Stimulated activated CD8-positive, alpha-beta memory T cell treated with anti-CD3 and anti-CD28 coated beads, Interleukin-7, amount 100 ng/mL, for 24 hours (primary cell): ENCODE measurements at places on chromosomes 12 and 14.

DNA sequence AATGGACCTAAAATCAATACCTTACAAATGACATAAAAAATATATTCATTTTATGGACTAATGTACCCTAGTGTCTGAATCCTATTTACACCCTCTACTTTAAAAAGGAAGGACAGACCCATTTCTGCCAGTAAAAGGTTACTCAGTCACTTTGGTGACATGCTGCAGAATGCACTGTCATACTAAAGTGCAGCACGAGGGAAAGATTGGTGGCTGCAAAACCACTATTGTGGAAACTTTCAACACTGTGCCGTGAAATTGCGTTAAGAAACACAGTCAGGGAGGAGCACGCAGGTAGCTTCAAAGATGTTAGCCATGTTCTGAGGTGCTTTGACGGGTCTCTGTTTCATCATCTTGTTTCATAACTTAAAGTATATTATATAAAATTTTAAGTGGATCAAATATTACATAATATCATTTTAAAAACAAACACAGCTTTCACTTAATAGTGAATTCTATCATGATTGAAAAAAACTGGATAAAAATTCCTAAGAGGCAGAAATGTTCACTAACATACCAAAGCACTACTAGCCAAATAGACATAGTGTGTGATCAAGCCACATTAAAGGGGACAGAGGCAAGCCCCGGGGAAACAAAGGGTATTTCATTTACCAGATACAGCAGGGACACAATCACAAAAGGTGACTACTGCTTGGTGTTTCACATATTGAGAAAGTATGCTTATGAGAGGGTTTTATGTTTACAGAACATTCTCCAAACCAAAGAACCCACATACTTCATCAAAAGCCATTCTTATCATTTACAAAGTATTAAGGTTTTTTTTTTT lies 330.8 kb upstream of the SOX5 start:
- DNase-seq = no peak

GRCh38 chr12:50934371-50934851 lies 17.9 kb upstream of the HIGD1C start:
- DNase-seq = no peak

DNA sequence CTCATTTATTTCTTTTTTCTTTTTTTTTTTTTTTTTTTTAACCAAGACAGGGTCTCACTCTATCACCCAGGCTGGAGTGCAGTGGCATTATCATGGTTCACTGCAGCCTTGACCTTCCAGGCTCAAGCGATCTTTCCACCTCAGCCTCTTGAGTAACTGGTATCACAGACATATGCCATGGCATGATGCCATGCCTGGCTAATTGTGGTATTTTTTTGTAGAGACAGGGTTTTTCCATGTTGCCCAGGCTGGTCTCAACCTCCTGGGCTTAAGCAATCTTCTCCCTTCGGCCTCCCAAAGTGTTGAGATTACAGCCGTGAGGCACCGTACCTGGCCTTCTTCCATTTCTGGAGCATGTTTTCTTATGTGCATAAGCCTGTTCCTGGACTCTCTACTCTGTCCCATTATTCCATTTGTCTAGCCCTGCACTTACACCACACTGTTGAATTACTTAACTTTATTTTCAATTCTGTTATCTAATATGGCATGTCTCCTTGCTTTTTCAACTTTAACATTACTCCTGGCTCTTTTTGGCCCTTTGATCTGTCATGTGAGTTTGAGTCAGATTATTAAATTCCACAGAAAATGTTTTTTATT lies 47.9 kb upstream of the PTGDR start:
- DNase-seq = no peak

DNA sequence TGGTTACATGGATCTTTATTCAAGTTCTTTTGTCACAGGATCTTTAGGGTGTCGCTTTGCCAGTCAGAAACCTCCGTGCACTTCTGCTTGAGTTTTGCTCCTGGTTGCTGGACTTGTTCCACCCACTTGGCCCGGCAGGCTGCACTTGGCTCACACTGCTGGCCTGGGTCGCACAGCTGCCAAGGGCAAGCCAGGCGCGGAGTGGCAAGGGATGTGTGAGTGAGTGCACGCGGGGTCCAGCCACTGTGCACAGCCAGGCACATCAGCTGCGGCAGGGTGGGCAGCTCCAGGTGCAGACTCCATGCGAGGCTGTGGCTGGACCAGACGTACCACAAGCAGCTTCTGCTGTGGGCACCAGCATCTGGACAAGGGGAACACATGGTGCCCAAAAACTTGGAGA lies 76.6 kb downstream of the DERA start:
- no peak for DNase-seq

DNA sequence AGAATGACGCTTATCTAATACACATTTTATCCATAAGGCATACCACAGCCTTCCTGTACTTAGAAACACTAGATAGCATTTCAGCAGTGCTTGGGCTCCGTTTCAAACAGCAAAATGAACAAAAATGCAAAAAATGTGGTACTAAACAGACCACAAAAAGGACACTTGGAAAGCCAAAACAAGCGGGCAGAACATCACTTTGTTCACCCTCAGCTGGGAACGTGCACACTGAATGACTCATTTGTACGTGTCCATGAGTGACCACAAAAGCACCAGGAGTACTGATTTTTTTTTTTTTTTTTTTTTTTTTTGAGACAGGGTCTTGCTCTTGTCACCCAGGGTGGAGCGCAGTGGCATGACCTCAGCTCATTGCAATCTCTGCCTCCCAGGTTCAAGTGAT lies 8.9 kb upstream of the FOXN3 start:
- DNase-seq = no peak

DNA sequence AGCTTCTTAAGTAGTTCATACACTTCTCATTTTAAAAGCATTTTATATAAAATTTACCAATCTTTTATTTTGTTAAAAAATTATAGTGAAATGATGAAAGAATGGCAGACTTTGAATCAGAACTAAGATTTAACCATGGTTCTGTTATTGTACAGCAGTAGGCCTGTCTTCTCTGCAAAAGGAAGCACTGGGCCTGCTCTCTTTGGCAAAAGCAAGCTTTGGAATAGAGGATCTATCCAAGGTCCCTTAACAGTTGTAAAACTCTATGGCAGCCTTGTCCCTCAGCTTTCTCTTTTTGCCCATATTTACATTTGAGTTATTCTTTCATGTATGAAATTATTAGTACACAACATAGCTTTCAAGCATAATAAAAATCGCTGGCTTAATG lies 82.8 kb downstream of the PLEKHG7 start:
- no peak for DNase-seq

DNA sequence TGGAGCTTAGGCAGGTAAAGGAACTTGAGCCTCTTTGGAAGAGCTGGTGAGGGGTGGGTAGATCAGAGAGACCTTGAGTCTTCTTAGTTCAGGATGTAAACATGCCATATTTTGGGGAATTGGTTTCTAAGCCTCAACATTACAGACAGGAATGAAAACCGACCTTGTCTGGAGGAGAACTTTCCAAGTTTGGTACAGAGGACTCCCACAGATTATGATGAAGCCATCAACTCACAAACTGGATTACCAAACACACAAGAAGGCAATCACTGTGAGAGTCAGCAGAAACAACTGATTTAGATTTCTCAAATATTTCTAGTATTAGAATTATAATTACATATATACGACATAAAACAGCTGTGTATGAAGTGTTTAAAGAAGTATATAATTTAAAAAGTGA lies 22.3 kb upstream of the AMN1 start:
- DNase-seq = no peak

DNA sequence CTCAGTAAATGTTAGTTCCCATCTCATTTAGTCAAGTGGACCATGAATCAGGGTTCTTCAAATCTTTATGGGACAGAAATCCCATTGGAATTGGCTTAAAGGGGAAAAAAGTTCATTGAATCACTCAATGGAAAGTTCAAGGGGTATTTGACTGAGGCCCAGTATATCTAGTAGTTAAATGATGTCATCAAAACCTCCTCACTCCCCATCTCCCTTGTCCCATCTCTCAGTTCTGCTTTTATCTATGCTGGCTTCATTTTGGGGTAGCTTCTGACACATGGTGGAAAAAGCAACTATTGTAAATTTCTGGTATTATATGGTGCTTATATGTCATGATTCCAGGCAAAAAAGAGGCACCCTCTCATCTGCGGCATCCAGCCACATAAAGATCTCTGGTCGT lies 51.9 kb downstream of the DAAM1 start:
- DNase-seq = no peak

- DNase-seq = no peak
Measured at GRCh38 chr12:68264857-68265256, 11.5 kb upstream of the IL22 start.

DNA sequence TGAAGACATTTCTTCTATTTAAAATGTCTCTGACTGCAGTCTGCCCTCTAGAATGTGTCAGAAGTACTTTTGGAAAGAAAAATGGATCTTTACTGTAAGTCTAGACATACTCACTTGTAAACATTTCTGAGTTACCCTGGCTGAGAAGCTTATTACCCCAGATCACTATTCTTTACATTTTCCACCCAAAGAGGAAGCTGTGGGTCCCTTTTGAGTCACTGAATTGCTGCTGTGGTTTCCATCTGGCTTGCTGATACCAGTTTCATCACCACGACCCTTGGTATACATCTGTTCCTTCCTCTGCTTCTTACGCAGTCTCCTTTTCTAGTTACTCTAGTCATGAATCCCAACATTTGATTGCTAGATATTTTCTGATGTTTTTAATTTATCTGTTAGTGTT lies 20.2 kb upstream of the CLEC4D start:
- no peak for DNase-seq

GRCh38 chr12:51601241-51601640 lies 10.2 kb downstream of the SCN8A start:
- DNase-seq = no peak

DNA sequence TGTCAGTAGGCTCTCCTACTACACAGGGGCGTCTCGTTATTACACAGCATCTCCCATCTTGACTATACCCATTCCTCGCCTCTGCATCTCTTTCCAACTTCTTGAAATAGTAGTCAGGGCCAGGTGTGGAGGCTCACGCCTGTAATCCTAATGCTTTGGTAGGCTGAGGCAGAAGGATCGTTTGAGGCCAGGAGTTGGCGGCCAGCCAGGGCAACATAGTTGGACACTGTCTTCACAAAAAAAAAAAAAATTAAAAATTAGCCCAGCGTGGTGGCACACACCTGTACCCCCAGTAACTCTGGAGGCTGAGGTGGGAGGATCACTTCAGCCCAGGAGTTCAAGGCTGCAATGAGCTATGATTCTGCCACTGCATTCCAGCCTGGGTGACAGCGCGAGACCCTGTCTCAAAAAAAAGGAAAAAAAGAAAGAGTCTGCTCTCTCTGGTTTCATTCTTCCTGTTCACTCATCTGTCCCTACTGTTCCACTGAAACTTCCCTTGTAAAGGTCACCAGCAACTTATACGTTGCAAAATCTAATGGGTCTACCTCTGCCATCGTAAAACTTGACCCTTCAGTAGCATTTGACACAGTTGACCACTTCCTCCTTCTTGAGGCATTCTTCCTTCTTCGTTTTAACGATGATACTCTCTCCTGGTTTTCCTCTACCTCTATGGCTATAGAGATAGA lies 41.0 kb upstream of the PTGR2 start:
- no peak for DNase-seq

DNA sequence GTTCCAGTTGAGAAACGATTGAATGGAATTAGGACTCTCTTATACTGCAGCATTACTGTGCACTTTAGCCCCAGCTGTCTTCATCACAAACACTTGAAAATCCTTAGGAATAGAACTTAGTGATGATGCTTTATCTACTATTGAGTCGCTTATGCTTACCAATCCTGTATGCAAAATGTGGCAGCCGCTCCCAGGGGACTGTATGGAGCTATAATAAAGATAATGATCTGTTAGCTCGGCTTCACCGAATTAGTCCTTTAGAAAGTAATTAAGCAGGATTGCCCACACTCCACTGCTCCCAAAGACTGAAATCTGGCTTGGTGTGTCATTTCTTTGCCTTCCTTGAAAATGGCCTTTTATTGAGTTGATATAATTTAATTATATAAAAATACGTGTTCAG lies 10.6 kb downstream of the EML1 start:
- DNase-seq = no peak

DNA sequence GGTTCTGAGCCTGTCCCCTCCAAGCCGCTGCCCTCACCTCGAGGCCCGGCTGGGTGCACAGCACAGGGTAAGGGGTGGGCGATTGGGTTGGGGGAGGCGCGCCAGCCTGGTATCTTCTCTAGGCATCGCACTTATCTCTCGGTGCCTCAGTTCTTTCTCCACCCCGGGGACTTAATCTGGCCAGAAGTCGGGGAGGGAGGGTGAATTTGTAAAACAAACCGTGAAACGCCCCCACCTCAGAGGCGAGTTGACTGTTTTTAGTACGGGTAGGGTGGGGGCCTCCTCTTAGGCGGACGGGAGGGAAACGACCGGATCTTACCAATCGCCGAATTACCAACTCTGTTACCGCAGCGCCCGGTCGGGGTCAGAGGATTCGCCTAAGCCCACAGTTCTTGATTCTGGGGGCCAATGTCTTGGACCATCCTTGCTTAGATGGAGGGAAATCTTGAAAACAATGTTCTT lies 1.4 kb upstream of the TBX3 start:
- DNase-seq = no peak

GRCh38 chr12:49794811-49795653 lies 33.2 kb downstream of the NCKAP5L start:
- no peak for DNase-seq
